ENCODE measurements at places on chromosomes 7 and 10.

GRCh38 chr7:137469191-137469811 is 125.8 kb upstream of the PTN start:
- DNase-seq = no peak

GRCh38 chr7:100865372-100865911 is 1.7 kb upstream of the TRIP6 start:
- DNase-seq = no peak

DNA sequence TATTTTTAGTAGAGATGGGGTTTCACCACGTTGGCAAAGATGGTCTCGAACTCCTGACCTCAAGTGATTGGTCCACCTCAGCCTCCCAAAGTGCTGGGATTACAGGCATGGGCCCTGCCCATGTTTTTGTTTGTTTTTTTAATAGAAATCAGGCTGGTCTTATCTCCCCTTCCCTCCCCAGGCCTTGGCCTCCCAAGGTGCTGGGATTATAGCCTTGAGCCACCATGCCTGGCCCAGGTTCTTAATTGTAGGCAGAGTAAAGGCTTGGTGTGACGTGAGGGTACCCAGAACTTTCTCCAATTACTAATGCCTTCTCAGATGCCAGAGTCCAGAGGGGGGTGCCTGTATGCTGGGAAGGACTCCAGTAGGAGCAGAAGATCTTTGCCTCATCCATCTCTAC is 5.2 kb upstream of the MKRN1 start:
- DNase-seq = no peak

DNA sequence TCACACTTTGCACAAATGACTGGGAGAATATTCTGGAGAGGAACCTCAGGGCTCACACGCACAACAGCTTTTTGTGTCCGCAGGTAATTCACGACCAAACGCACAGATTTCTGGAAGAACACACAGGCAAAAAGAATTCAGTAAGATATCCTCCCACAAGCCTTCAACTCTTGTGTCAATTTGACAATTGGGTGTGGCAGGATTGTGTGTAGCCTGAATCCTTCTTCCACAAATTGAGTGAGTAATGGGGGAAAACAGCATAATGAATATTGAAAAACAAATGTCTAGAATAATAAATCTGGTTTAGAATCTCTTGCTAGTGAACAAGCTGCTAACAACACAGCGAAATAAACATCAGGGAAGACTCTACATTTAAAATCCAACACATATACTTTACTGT is 125.6 kb downstream of the COBL start:
- DNase-seq = no peak

DNA sequence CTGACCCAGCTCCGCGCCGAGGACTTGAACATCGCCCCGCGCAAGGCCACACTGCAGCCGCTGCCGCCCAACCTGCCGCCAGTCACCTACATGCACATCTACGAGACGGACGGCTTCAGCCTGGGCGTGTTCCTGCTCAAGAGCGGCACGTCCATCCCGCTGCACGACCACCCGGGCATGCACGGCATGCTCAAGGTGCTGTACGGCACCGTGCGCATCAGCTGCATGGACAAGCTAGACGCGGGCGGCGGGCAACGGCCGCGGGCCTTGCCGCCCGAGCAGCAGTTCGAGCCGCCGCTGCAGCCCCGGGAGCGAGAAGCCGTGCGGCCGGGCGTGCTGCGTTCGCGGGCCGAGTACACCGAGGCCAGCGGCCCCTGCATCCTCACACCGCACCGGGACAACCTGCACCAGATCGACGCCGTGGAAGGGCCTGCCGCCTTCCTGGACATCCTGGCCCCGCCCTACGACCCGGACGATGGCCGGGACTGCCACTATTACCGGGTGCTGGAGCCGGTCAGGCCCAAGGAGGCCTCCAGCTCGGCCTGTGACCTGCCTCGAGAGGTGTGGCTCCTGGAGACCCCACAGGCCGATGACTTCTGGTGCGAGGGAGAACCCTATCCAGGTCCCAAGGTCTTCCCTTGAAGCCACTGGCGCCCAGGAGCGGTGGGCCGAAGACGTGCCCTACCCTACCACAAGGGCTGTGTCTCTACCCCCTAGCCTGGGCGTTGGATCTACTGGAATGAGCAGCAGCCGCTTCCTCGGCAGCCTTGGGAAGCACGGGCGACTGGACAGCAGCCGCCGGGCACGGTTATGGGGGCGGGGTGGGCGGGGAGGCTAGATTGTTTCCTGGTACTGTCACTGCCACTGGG is 945 bp downstream of the ADO start:
- DNase-seq = peak; percentile 58

- DNase-seq = no peak
Observed at GRCh38 chr10:117363028-117363427, 12.2 kb downstream of the PDZD8 start.

- DNase-seq = no peak
Observed at GRCh38 chr10:43706166-43706565, 57.5 kb upstream of the ZNF32 start.

DNA sequence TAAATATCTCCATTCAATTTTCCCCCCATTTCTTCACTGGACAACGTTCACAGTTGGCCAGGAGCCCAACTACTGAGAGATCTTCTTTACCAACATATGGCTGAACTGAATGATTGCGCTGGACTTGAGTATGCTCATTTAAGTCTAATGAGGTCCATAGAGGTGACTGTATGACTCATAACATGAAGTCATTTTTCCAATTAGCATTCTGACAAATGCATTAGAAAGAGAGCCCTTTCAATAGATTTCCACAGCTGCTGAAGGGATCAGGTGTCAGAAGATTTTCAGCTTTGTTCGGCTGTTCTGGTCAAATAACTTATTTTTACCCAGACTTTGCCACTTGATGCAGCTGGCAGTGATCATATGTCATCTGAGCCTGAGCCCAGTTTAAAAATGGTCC is 438.0 kb downstream of the ETV1 start:
- DNase-seq = no peak

- DNase-seq = no peak
Observed at GRCh38 chr10:105042906-105043552, 401.9 kb downstream of the SORCS3 start.

GRCh38 chr7:18179093-18179492 is 151.4 kb upstream of the PRPS1L1 start:
- DNase-seq = no peak

- no peak for DNase-seq
Observed at GRCh38 chr7:138796038-138796615, 1.7 kb upstream of the TMEM213 start.

GRCh38 chr7:149071182-149071635 is 19.3 kb downstream of the ZNF786 start:
- no peak for DNase-seq

- no peak for DNase-seq
Observed at GRCh38 chr10:15860692-15861201, 440 bp upstream of the MINDY3 start.

DNA sequence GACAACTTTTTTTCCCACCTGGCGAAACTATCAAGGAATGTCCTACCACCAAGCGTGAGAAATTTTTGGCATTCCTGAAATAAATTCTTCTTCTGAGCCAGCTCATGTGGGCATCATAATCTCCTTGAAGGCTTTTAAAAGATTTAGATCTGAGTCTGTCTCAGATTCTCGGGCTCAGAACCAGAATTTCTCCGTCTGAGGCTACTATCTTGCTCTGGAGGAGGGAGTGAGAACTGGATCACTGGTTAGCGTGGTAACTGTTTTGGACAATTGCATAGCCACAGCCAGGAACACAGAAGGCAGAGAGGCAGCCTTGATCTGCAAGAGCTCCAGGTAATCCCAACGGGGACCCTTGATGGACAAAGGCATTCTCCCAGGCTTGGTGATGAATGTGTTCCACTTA is 1.0 kb upstream of the PLAC9 start:
- DNase-seq = no peak

DNA sequence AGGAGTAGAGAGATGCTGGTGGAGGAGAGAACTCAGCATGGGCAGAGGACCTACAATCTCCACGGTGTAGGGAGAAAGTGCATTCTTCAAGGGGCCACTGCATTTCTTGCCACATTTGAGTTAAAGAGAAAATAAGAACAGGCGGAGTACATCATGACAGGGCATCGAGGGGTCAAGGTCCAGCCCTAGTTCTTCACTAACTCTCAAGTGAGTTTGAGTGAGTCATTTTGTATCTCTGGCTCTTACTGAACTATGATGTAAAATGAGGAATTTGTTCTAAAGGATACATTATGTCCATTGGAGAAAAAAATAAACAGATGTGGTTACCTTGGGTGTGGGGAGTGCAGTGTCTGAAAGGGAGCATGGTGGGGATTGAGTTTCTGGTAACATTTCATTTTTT is 182.9 kb downstream of the XPNPEP1 start:
- no peak for DNase-seq

- no peak for DNase-seq
Observed at GRCh38 chr7:101594790-101595189, 34.3 kb downstream of the MYL10 start.

GRCh38 chr7:4260867-4261600 is 421.1 kb upstream of the FOXK1 start:
- no peak for DNase-seq

DNA sequence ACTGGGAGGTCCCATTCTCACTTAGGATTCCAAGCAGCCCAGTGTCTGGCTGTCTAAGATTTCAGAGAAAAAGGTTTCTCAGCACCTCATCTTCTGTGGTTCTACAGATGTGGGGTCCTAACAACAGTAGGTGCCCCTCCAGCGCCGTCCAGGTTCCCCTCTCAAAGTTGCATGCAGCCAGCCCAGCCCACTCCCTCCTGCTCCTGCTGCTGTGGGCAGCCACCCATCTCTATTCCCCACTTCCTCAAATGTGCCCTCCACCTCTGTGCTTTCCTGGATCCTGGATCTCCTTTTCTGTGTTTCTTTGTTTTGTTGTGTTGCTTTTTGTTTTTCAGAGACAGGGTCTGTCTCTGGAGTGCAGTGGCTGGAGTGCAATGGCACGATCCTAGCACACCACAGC is 13.3 kb upstream of the SLC18A3 start:
- DNase-seq = peak; percentile 3

DNA sequence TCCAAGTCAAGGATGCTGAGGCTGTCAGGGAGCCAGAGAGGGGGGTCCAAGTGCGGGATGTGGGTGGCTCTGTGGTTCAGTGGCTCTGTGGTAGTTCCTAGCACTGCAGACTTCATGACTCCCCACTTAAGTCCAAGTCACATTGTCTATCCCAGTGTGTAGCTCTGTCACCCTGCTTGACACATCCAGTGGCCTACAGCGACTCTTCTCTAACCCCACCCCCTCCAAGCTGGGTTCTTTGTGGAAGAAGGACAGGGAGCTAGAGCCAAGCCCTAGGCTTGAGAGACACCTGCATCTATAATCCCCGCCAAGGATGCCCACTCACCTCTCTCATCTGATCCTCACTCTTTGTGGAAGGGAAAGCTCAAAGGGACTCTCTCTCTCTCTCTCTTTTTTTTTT is 57.6 kb downstream of the ADCYAP1R1 start:
- no peak for DNase-seq

DNA sequence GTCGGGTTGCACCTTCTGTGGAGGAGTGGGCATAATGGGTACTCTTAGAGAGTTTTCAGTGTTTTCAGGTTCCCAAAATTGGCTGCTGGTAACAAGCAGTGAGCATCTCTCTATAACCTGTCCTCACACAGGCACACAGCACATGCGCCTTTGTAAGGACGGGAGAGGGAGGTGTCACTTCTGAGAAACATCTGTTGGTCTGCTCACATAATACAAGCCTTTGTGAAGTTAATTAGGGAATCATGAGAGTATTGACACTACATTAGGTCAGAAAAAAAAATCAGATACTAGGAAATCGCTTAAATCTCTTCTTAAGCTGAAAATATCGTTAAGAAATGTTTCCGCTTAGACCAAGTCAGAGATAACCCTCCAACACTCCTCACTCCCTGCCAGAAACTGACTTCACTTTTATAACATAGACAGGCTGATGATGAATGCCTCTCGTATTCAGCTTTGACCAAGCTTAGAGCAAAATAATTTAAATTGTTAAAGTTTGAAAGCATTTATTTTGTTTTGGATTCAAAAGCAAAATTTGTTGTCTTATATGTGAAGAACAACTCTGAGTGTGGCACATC is 769.7 kb downstream of the TNS3 start:
- no peak for DNase-seq

Measured in colonic mucosa (tissue), 4 donors.